Common myeloid progenitor, CD34-positive (primary cell): ENCODE measurements at places on chromosomes 2 and 18.
A peak's percentile ranks its signal among the peaks of the same experiment; 100 is the strongest.

- no peak for DNase-seq
These were observed 290.6 kb downstream of the PTGR3 start for GRCh38 chr18:74918276-74918790.

GRCh38 chr18:70621710-70622109, 332.9 kb downstream of the SOCS6 start:
- peak; percentile 98 for DNase-seq

DNA sequence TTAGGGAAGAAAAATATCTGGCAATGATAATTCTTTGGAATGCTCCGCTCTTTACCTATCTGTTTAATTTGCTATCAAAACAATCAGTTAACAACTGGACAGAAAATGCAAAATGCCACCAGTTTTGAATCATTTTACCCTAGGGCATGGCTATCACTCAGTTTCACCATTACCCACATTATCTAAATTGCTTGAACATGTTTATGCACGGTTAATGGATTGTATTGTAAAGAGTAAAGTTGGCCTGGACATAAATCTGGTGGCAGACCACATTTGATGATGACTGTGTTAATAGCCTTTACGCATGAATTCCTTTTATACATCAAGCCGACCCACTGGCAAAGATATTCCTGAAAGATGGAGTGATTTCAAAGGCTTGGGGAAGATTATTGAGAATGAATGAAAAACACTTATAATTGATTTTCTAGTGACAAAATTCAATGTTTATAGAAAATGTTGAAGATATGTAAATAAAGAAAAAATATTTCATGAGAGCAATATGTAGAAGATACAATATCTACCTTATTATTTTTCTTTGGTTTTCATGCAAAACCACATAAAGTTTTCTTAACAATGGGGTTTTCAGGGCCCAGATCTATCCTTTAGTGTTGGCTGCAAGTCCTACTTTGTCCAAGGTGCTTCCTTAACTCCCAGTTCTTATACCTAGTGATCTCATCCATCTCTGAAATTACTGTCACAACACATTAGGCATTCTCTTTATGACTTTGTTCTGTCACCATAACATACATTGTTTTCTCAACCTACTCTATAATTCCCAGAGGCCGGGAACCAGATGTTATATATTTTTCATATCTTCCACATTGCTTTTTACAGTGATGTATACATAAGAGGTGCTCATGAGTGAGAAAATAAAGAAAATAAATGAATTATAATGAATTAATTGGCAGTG, 265.1 kb downstream of the RIT2 start:
- no peak for DNase-seq

- DNase-seq: no peak
These were observed 34.6 kb upstream of the B3GNT7 start for GRCh38 chr2:231360881-231361371.

DNA sequence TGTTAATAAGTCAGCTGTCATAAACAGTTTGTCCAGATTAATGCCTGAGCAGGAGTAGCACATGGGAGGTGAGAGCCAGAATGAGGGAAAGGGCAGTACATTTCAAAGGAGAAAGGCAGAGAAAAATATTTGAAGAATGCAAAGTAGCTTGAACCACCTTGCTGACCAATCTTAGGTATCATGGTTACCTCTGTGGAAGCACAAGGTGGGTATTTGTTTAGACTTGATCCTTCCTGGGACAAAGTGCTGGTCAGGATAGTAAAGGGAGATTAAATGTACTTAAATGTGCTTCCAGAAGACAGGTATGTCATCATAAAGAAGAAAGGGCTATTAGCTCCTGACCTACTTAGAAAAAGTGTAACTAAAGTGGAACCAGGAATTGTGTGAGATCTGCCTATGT, 105.0 kb downstream of the LRRTM1 start:
- DNase-seq: no peak

GRCh38 chr2:883803-884748, 66.6 kb upstream of the SNTG2 start:
- no peak for DNase-seq

DNA sequence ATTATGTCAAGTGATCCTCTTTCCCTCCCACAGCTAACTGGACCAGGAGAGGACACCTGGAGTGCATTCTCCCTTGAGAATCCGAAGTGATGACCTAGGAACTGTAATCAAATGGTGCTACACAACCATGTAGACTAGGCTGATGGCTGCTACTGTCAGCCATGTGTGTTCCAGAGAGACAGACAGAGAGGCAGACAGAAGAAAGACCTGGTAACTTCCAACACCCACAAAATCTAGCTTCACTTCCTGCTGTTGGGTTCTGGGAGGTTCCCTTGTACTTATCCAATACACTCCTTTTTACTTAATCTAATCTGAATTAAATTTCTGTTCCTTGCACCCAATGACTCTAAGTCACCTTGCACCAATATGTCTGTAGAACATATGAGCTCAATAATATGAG, 72.3 kb downstream of the AAK1 start:
- no peak for DNase-seq

- DNase-seq: peak; percentile 72
These were observed 17.6 kb downstream of the PRKCE start for GRCh38 chr2:45669032-45669486.

DNA sequence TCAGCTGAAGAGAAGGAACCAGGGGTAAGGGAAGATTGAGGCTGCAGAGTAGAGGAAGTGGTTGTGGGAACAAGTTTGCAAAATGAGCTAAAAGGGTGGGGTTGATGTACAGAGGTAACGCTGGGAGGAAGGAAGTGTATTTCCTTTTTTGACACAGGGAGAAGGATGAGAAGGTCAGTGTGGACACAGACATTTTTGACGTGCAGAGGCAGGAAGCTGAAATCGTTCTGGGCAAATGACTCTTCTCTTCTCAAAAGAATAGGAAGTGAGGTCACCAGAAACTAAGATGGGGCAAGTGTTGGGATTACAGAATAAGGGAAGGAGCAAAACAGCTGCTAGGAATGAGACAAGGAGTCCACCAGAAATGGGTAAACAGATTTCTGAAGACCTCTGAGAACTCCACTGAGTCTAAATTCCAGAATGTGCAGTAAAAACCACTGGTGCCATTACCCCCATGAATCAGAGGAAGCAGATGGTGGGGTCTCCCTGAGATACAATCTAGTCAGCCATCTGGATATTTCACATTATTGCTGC, 20.0 kb upstream of the RNF149 start:
- DNase-seq: peak; percentile 87

DNA sequence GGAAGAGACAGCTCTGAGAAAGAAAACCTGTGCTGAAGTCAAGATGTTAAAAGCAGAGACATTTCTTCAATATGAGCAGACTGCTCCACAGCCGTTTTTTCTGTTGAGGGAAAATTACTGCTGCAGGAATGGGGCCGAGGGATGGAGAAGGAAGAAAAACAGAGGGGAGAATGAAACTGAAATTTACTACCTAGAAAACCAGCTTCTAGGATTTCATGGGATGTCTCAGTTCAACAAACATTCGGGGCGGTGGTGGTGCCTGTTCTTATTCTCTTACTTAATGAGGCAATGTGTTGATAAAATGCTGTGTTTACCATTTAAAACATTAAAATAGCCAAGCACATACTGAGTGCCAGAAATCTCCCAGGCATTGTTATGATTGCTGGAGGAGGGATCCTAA, 557.1 kb upstream of the MEX3C start:
- DNase-seq: no peak

DNA sequence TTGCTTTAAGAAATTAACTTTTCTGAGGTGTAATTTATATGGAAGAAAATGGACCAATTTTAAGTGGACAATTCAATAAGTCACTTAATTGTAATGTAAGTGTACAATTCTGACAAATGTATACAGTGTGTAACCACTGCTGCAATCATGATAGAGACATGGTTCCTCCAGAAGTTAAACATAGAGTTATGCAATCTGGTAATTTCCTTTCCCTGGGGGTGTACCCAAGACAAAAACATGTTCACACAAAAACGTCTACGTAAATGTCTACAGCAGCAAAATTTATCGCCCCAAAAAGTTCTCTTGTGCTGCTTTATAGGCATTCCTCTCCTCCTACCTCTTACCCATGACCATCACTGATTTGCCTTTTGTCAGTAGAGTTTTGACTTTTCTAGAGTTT, 141.5 kb downstream of the AQP4 start:
- DNase-seq: peak; percentile 30

- peak; percentile 64 for DNase-seq
These were observed 59.2 kb downstream of the DOCK10 start for GRCh38 chr2:224982910-224983711.

DNA sequence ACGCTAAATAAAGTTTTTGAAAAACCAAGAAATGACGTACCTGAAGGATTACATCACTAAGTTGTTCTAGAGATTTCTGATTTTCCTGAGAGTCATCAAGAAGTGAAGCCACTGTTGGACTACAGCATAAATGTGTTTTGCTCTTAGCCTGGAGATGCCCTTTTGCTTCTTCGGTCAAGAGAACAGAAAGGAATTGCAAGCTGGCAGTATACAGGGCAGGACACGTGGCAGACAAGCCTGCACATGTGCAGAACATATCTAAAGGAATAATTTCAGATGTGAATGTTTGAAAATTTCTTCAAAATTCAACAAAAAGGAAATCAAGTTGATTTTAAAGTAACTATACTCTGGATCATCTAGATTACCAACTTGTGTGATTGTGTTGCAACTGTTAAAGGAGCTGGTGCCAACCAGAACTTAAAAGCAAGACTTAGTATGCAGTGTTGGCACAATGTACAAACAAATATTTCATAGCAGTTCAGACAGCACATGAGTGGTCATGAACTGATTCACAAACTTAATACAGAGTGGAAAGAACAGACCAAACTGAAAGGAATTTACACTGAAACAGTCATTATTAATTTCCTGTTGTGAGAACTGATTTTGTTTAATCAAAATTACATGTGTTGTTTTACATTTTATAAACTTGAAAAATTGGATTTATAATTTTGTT, 100.4 kb upstream of the CD226 start:
- DNase-seq: no peak

DNA sequence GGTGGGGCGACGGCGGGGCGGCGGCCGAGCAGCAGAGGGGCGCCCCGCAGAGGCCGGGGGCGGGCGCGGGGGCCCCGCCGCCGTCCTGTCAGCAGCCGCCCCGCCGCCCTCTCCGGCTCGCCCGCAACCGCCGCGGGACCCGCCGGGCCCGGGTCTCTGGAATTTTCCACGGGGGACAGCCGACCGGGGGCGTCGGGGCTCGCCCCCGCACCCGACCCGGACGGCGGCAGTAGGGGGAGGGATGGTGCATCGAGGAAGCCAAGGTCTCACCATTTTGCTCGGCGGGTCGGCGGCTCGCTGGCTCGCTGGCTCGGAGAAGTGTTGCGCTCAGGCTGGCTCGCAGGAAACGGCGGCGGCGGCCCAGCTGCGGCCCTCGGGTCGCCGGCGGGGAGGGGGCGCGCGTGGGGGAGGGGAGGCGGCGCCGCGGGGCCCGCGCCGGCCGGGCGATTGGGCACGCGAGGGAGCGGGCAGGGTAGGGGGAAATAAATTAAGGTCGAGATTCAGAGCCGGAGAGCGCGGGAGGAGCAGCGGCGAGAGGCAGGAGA, 405 bp downstream of the PPP3R1 start:
- peak; percentile 42 for DNase-seq

- DNase-seq: no peak
These were observed 139.0 kb upstream of the SH3BP4 start for GRCh38 chr2:234812851-234813250.

DNA sequence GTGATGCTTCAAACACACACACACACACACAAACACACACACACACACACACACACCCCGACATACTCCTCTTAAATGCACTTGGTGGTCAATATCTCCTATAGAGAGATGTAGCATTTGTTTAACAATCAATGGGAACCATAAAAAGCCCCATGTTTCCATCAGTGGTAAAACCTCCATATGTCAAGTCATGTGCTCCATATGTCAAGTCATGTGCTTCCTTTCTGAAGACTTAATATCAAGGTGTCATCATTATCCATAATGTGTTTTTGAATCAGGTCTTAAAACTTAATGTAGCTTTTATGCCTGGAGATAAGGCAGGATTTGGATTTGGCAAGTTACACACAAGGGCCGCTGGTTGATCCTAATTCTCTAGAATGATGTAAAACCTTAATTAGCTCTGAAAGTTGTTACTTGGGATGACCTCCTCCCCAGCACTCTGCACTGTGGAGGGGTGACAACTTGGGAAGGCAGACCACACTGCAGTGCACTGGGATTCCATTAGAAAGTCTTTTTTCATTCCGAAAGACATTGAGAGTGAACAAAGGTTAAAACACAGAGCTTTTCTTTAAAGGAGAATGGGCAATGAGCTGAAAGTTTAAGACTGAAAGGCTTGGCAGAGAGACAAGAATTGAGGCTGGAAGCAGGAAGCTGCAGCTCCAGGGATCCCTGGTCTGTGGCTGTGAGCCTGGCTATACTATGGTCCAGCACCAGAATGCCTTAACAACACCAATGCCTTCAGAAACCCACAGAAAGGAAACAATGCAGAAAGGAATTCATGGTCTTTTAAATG, 26.4 kb downstream of the ALK start:
- DNase-seq: no peak

GRCh38 chr18:79528846-79529245, 133.1 kb downstream of the NFATC1 start:
- peak; percentile 70 for DNase-seq
